ENCODE measurements at places on chromosomes 16 and 17. TPM values are rescaled to one million over a fixed set of nuclear protein-coding genes. Genes with fewer than 3 reads are reported as not detected.

The KRTAP9-8 gene
- total RNA-seq: not detected

DNA sequence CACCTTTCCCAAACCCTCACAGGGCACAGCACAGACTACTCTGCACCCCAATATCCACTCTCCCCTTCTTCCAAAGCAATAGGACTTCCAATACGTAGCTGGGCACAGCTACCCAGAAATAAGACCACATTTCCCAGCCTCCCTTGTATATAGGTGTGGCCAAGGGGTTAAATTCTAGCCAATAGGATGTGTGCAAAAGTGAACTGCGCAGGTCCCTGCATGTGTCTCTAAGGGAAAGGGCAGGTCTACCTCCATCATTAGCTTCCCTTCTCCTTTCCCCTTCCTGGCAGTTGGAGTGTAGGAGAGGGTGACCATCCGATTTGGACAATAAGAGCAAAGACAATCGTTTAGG lies 25.5 kb upstream of the SNN start:
- no peak for DNase-seq

DNA sequence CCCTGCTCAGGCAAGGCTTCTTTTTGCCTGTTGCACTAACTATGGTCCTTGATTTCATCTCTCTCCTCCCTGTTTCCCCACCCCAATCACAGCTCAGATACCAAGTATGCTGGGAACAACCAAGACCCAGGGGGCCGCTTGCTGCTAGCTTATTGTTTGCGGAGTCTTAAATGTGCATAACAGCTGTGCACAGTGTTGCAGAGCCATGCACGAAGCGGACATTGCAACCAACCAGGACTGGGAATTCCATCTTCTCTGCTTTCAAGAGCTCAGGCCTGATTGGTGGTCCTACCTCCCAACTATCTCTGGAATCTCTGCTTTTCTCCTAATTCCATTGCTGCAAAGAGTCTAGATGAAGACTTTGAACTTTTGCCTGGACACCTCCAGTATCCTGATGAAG lies 281.3 kb upstream of the TNRC6C start:
- DNase-seq: no peak

The TP53TG3B gene
- not detected for total RNA-seq

DNA sequence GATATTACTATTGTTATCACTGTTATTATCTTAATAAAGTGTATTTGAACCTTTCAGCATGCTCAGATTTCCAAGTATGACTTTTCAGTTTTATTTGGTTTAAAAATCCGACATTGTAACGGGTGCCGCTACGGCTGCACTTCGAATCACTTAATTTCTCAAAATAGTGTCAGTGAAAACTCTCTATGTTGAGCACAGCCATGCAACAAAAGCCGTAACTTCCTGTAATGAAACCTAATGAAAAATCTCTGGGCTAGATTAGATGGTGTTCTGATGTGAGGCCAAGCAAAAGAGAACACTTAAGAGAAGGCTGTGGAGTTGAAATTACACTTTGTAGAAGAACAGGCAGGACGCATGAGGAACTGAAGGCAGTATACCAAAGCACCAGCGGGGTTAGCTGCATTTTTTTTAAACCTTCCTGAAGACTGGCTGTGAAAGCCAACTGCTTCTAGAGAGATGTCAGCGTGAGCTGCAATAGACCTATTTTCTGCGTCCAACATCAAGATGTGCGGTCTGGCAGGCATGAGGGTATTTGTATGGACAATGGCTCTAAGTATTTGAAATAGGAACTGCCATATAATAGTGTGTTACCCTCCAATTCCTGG lies 1545.0 kb upstream of the GOT2 start:
- DNase-seq: no peak

The LRRC46 gene
- 0.31 TPM for total RNA-seq

GRCh38 chr16:69276148-69277115 lies 34.7 kb upstream of the VPS4A start:
- peak; percentile 52 for DNase-seq

The PLA2G10 gene
- total RNA-seq: 1.4 TPM

All from ureter (tissue), 1 donor.